Neural progenitor cell (in vitro differentiated cells): ENCODE measurements at places on chromosomes 2 and 18.

DNA sequence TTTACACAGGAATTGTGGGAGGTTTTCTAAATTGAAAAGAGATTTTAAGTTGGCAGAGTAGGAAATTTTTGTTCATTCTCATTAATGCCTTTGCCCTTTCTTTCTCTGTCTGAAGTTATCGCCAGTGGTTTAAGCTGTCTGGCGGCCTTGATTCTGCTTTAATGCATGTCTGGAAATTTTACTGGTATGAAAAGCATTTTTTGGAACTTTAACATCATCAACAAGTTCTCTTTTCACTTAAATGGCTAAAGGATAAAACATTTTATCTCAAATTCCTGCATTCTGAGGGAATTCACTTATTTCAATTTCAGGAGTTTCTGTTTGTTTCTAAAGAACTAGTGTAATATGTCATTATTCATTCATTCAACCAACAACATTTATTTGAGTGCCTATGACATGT, 233.9 kb upstream of the FOSL2 start:
- H3K27me3 ChIP-seq, result no peaks in the 10 kb centered on the region
- DNase-seq, result no peak
- no peaks in the 10 kb centered on the region for H3K4me1 ChIP-seq

DNA sequence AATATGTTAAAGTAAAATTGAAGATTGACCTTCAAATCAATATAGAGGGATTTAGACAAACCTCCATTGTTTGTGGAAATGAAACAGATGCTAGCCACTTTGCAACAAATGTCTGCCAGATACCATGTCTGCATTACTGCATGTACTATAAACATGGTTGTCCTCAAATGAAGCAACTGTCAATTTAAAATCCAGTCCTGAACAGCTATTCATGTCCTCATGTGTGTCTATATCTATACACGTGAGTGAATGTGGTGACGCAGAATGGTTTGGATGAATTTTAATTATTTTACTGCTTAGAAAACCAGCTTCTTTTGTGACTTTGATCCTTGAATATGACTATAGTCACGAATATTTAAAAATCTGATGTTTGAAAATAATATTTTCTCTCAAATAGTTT, 71.5 kb downstream of the NYAP2 start:
- no peaks in the 10 kb centered on the region for H3K36me3 ChIP-seq
- no peak overlapping the region for H3K27ac ChIP-seq
- peaks cover 7% of the 10 kb centered on the region for H3K4me1 ChIP-seq
- no peaks in the 10 kb centered on the region for H3K27me3 ChIP-seq
- H3K4me3 ChIP-seq, result no peak overlapping the region

- no peak overlapping the region for H3K27ac ChIP-seq
- H3K27me3 ChIP-seq, result no peaks in the 10 kb centered on the region
- H3K36me3 ChIP-seq, result no peaks in the 10 kb centered on the region
- no peak for DNase-seq
Observed at GRCh38 chr2:210009126-210009525, 6.7 kb downstream of the RPE start.

GRCh38 chr2:176817061-176817565, 395.5 kb upstream of the HNRNPA3 start:
- H3K27me3 ChIP-seq, result no peaks in the 10 kb centered on the region
- peak; percentile 11 for DNase-seq
- H3K4me1 ChIP-seq, result peaks cover 19% of the 10 kb centered on the region
- no peak overlapping the region for H3K27ac ChIP-seq
- no peak overlapping the region for H3K4me3 ChIP-seq
- H3K36me3 ChIP-seq, result no peaks in the 10 kb centered on the region

DNA sequence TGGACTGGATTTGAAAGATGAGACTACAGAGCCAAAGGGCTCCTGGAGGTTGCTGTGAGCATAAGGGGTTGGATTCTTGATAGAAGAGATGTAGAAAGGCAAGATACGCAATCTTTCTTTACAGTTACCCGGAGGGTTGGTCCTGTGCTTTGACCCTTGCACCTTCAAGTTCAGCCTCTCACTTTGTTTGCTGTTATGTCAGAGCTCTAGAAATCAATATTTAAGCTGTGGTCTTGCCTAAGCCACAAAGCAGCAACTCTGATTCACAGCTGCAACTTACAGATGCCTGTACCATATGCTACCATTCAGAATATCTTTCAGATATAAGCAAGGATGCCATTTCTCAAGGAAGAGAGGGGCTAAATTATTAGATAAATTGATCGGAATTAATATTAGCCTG, 943.1 kb upstream of the LRRTM1 start:
- DNase-seq, result no peak
- H3K36me3 ChIP-seq, result no peaks in the 10 kb centered on the region
- no peak overlapping the region for H3K27ac ChIP-seq
- peaks cover 6% of the 10 kb centered on the region for H3K4me1 ChIP-seq
- no peaks in the 10 kb centered on the region for H3K27me3 ChIP-seq
- no peak overlapping the region for H3K4me3 ChIP-seq

DNA sequence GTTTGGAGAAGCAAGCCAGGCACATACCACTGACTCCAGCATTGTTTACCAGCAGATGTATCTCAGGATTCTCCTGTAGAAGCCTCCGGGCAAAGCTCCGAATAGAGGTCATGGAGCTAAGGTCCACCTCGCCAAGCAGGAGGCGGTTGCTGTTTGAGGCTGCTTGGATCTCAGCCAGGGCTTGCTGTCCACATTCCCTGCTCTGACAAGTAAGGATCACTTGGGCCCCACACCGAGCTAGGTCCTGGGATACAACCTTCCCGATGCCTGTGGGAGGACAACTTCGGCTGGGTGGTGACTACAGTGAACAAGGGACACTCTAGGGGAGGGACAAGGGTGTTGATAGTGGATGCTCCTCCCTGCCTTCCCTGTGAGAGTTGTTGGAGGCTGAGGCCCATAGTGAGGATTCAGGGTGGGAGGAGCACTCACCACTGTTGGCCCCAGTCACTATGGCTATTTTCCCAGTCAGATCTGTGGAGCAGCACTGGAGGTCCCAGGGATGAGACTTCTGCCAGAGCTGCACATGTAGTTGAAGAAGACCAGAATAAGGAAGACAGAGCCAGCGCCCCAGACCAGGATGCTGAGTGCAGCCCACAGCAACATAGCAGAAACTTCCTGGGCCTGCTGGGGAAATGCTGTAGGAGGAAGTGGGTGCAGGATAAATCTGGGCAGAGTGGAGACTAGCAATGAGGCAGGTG, 8.3 kb downstream of the C2orf81 start:
- no peaks in the 10 kb centered on the region for H3K4me1 ChIP-seq
- no peak overlapping the region for H3K27ac ChIP-seq
- DNase-seq, result no peak
- no peak overlapping the region for H3K4me3 ChIP-seq
- H3K36me3 ChIP-seq, result no peaks in the 10 kb centered on the region
- H3K27me3 ChIP-seq, result no peaks in the 10 kb centered on the region

- peaks cover 22% of the 10 kb centered on the region for H3K4me1 ChIP-seq
- peak overlapping the region; percentile 93 for H3K4me3 ChIP-seq
- peak; percentile 87 for DNase-seq
- no peaks in the 10 kb centered on the region for H3K36me3 ChIP-seq
- peak overlapping the region; percentile 99 for H3K27ac ChIP-seq
Observed at GRCh38 chr2:202032846-202033316, 774 bp upstream of the FZD7 start.

DNA sequence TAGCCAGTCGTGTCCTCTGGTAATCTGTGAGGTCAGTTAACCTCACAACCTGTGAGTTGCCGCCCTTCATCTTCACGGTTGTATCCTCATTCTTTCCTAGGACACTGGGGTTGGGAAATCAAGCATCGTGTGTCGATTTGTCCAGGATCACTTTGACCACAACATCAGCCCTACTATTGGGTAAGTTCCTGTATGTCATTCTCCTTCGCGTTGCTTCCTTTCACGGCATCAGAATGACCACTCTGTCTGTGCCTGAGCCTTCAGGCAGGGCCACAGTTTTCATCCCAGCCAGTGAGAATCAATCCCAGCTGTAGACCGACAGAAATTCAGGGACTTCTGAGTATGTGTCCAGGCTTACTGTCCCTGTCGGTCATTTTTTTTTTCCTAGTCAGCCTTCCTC, 67.1 kb downstream of the RAB31 start:
- H3K4me1 ChIP-seq, result peaks cover 6% of the 10 kb centered on the region
- no peaks in the 10 kb centered on the region for H3K27me3 ChIP-seq
- no peak for DNase-seq

DNA sequence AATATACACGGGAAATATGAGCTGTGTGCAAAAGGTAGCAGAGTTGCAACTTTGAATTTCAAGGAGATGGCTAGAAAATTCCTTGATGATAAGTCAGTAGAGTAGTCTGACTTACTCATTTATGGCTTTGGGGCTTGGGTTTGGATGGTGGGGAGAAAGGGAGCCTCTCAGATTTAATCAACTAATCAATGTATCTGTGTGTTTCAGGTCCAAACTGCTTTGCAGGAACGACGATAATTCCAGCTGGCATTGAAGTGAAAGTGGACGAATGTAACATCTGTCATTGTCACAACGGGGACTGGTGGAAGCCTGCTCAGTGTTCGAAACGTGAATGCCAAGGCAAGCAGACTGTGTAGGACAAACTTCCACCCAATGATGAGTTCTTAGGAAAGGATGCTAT, 164.6 kb downstream of the VWC2L start:
- H3K27me3 ChIP-seq, result no peaks in the 10 kb centered on the region
- no peaks in the 10 kb centered on the region for H3K36me3 ChIP-seq
- H3K4me1 ChIP-seq, result peaks cover 29% of the 10 kb centered on the region
- H3K27ac ChIP-seq, result no peak overlapping the region

DNA sequence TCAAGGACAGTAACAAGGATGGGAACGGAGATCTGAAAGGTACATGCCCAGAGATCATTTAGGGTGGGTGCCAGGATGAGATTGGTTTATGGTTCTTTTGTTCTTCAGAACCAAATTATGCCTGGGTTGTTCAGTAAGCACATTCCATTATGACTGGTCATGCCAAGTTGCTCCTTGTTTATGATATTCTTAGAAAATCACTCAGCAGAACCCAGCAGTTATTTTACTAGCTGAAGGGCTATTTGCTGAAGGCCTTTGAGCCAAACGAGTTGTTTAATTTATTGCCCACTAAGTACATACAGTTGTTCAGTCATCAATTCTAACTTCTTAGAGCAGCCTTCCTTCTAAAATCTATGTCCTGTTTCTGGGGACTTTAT, 635 bp downstream of the SLC3A1 start:
- H3K27me3 ChIP-seq, result no peaks in the 10 kb centered on the region
- H3K36me3 ChIP-seq, result no peaks in the 10 kb centered on the region
- H3K4me3 ChIP-seq, result no peak overlapping the region
- H3K27ac ChIP-seq, result no peak overlapping the region
- H3K4me1 ChIP-seq, result no peaks in the 10 kb centered on the region

GRCh38 chr2:39433586-39434195, 3.4 kb downstream of the MAP4K3 start:
- peaks cover 8% of the 10 kb centered on the region for H3K27me3 ChIP-seq
- peaks cover 34% of the 10 kb centered on the region for H3K4me1 ChIP-seq
- H3K27ac ChIP-seq, result no peak overlapping the region
- no peaks in the 10 kb centered on the region for H3K36me3 ChIP-seq
- DNase-seq, result no peak

GRCh38 chr2:441258-442022, 153.5 kb upstream of the ALKAL2 start:
- no peak overlapping the region for H3K27ac ChIP-seq
- no peaks in the 10 kb centered on the region for H3K36me3 ChIP-seq
- no peaks in the 10 kb centered on the region for H3K4me1 ChIP-seq
